ENCODE measurements at places on chromosomes 11 and 22.

DNA sequence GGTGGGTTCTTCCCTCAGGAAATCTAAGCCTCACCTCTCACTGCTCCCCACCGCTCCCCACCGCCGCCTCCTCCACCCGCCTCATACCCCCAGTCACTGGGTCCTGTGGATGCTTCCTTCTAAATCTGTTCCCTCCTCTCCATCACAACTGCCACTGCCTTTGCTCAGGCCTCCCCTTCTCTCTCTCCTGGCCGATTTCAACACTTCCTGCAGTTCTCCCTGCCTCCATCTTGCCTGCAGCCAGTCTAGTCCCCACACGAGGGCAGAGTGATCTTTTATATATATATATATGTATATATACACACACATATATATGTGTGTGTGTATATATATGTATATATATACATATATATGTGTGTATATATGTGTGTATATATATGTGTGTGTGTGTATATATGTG is 27.8 kb downstream of the CREB3L1 start:
- DNase-seq = no peak

DNA sequence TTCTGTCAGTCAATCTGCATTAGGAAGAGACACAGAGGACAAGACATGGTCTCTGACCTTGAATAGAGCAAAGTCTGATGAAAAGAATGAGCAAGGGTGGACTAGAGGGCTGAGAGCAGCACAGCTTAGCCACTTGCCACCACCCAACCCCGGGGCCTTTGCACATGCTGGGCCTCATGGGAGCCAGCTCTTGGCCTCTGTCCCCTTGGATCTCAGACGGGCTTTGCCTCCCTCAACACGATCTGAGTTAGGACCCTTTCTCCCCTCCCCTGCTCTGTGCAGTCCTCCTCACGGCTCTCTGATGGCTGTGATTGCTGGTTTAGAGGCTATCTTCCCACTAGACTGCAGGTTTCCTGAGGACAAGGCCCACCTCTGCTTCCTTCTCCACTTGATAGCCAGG is 131.6 kb upstream of the B3GAT1 start:
- DNase-seq = no peak

DNA sequence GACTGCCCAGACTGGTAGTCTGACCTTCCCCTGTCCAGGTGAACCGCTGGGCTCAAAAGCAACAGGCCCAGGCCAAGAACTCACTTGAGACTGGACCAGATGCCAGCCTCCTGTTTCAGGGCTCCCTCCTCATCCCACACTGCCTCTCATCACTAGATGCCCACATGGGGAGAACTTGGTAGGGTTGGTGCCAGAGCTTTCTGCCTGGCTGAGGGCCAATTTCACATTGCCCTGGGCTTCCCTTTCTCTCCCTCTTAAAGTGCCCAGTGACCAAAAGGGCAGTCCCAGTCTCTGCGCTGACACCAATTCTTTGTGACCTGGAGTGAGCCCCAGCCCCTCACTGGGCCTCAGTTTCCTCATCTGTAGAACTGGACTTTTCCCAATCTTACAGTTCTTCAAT is 41.7 kb downstream of the C11orf58 start:
- no peak for DNase-seq

GRCh38 chr11:124110201-124110600 is 5.0 kb upstream of the VWA5A start:
- DNase-seq = no peak

DNA sequence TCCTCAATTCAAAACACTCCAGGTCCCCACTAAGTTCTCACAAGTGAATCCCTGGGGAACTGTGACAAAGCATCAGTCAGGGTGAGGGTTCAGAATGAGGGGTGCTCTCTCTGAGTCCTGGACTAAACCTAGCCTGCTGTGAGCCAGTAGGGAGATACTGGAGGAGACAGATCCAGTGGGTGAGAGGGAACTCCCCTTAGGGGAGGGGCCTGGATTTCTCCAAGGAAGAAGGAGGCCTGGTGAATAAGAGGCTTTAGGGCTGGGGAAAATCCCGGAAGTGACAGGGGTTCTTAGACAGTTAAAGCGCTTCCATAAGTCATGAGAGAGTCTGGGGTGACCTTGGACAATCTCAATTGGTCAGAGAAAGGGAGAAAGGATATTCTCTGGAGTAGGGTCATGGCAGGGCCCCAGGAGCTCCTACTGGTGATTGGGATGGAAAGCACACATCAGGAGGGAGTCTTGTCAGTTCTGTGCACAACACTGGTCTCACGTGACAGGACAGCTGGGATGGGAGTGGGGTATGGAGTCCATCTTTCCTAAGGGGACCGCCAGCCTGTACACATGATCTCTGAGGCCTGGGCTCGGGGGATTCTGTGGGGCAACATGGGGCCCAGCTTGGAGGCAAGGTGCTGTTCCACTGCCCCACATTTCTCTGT is 1.5 kb downstream of the TBC1D10A start:
- no peak for DNase-seq

- no peak for DNase-seq
Measured at GRCh38 chr11:36360826-36361415, 64.8 kb downstream of the PRR5L start.

DNA sequence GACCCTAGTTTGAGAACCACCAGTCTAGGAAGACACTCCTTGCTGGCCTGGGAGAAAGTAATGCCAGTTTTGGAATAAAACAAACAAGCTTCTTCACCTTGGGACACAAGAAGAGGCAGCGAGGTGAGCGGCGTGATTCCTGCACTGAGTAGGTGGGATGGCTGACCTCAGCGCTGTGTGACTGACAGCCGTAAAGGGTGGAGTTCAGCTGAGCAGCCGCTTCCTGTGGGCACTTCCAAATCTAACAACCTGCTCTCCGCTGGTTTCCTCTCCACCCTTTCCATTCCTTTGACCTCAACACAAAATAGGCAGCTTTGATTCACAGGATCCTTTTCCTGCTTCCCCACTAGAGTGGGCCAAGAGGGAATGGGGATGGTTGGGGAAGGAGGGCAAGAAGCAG is 45.8 kb downstream of the PC start:
- no peak for DNase-seq

DNA sequence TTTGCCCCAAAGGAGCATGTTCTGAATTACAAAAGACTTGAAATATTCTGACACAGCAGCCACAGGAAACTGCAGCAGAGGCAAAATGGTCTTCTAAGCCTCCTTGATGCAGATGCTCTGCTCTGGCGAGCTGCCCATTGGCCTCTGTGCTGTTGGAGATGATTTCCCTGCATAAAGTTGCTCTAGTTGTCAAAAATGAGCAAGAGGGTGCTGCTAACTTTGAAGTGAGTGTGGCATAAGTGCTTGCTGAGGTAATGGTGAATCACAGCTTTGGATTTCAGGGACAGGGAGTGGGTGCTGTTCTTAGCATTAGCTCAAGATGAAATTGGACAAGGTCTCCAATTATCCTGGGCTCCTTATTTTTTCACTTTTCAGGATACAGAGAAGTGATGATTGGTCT is 435.4 kb downstream of the TMEM135 start:
- peak; percentile 86 for DNase-seq
